ENCODE measurements at places on chromosomes 5 and 9.
A peak's percentile ranks its signal among the peaks of the same experiment; 100 is the strongest.

DNA sequence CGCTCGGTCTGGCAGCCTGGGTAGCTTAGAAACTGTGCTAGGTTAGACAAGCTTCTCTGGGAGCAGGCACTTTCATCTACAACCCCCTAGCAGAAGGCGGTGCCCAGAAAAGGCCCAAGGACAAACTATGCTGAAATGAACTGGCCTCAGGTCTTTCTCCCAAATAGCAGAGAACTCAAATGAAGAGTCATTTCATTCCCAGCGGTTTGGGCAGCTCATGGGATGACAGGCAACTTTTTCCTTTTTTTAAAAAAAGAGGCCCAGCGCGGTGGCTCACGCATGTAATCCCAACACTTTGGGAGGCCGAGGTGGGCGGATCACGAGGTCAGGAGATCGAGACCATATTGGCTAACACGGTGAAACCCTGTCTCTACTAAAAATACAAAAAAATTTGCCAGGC lies 2.5 kb downstream of the RAPGEF1 start:
- DNase-seq, result no peak

DNA sequence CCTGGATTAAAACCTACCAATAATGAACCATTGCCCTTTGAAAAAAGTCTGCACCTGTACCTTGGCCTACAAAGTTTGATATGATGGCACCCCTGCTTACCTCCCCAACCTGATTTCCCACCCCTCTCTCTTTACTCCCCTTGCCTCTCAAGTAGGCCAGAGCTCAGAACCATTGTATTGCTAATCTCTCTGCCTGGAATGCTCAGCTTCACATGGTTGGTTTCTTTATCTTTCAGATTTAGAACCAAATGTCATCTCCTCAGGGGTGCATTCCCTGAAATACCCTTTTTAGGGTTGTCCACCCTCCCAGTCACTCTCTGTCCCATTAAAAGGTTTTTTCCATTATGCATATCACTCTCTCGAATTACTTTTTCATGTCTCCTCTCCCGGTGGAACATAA lies 116.6 kb upstream of the VCAN start:
- DNase-seq, result no peak

GRCh38 chr5:89756955-89757354 lies 652.6 kb downstream of the CETN3 start:
- DNase-seq, result peak; percentile 82

- no peak for DNase-seq
These were observed 138.0 kb upstream of the EFNA5 start for GRCh38 chr5:107808671-107809137.

DNA sequence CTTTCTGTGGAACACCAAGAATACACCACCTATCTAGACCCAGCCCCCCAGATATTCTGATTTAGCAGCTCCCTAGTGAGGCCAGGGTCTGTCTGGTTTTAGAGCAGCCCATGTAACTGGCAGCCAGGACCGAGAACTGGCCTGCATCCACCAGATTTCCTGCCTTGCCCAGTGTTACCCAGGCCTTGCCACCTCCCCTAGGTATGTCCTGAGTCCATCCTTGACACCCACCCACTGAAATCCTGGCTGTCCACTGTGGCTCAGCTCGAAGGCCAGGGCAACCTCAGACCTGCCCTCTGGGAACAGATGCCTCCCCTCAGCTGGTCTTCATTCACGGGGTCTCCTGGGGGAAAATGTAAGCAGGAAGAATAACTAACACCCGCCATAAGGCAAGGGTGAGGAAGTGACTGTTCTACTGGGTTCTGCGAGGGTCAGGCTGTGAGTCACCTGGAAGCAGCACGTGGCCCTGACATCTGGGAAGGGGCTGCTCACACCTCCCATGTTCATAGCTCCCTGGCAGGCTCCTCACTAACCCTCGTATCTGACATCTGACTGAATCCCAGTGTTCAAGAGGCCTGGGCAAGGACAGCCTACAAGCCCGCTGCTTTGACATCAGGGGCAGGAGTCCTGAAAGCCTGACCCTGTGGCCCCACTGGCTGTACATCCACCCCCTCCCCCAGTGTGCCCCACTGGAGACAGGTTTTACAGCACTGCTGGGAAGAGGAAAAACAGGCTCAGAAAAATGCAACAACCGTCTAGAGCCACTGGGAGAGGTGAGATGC lies 72.7 kb downstream of the SEMA4D start:
- DNase-seq, result no peak

GRCh38 chr5:95727764-95728191 lies 3.4 kb upstream of the RHOBTB3 start:
- DNase-seq, result no peak

GRCh38 chr5:53545744-53546143 lies 14.7 kb upstream of the NDUFS4 start:
- DNase-seq, result no peak

DNA sequence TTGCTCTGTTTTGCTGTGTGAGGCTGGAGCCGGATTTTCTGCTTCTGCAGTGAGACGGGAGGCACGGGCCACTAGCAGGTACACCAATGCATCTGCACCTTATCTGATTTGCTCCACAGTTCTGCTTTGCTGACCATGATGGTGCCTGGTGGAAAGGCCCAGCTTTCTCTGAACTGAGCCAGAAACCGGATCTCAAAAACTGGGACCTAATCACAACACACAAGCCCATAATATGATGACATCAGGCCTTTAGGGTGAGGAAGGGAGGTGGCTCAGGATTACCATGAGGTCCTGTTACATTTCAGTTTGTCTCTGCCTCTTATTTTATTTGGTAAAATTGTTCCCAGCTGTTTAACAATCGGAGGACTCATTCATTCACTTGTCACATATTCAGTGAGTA lies 49.8 kb downstream of the FGF1 start:
- no peak for DNase-seq

GRCh38 chr9:117734523-117735314 lies 30.5 kb downstream of the TLR4 start:
- no peak for DNase-seq
